ENCODE measurements at places on chromosomes 3 and 15. TPM values are rescaled to one million over a fixed set of nuclear protein-coding genes. Genes with fewer than 3 reads are reported as not detected.

GRCh38 chr3:128841926-128842920, 37.2 kb upstream of the ACAD9 start:
- DNase-seq, result no peak

GRCh38 chr3:134655706-134656105, 4.9 kb upstream of the KY start:
- no peak for DNase-seq

Gene TRH
- total RNA-seq, result not detected

Gene FILIP1L
- 1.6 TPM for total RNA-seq

Gene LIPH
- 1.3 TPM for total RNA-seq
